CD4-positive, alpha-beta T cell treated with Interleukin-2 at 100 ng/mL for 4 hours (primary cell): ENCODE measurements at places on chromosomes 13 and 19.

GRCh38 chr13:109156181-109156935, 526.9 kb downstream of the MYO16 start:
- no peak for DNase-seq

GRCh38 chr19:3121821-3122511, 13.9 kb upstream of the GNA15 start:
- DNase-seq = no peak

GRCh38 chr19:18489627-18490184, 32.2 kb downstream of the ELL start:
- DNase-seq = no peak

DNA sequence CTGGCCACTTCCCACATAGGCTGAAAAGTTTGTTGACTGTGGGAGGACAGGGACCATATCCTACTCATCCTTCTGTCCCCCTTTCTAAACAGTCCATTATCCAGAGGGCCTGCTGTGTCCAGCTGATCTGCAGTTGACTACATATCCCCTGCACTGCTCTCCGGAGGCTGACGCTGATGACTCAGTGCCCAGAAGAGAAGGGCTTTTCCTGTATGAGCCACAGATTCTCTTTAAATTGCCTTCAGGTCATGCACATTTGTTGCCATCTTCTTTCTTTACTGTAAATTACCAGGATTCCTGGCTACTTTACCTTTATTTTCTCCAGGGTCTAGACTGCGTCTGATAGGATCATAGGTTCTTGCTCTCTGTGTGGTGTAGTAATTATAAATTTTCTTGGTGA, 125.2 kb downstream of the LACC1 start:
- DNase-seq = no peak

- no peak for DNase-seq
These were observed 131.5 kb upstream of the SPACA7 start for GRCh38 chr13:112244495-112245177.

DNA sequence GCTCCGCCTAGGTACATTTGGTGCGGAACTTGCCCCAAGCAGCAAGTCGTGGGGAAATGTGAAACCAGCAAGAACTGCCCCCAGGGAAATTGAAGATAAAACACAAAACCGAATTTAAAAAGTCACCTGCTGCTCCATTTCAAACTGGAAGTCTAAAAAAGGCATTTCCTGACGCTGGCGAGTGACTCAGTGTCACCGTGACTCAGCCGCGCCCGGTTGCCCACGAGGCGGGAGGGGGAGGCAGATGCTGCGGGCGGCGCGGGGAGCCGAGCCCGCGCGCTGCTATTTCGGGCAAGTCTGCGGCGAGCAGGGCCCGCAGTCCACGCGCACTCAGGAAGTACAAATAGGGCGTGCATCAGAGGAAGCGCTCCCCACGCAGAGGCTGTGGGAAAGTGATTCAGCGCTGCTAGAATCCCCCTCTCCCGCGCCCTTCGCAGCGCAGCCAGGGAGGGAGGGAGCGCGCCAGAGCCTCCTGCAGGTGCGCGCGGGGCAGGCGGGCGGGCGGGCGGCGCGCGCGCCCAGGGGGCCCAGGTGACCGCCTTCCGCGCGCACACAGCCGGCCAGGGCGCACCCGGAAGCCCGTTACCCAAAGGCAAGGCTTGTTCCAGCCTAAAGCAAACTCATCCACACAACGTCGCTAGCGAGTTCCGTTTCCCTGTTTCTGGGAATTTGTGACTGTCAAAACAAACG, 168.8 kb downstream of the COL4A1 start:
- peak; percentile 43 for DNase-seq

DNA sequence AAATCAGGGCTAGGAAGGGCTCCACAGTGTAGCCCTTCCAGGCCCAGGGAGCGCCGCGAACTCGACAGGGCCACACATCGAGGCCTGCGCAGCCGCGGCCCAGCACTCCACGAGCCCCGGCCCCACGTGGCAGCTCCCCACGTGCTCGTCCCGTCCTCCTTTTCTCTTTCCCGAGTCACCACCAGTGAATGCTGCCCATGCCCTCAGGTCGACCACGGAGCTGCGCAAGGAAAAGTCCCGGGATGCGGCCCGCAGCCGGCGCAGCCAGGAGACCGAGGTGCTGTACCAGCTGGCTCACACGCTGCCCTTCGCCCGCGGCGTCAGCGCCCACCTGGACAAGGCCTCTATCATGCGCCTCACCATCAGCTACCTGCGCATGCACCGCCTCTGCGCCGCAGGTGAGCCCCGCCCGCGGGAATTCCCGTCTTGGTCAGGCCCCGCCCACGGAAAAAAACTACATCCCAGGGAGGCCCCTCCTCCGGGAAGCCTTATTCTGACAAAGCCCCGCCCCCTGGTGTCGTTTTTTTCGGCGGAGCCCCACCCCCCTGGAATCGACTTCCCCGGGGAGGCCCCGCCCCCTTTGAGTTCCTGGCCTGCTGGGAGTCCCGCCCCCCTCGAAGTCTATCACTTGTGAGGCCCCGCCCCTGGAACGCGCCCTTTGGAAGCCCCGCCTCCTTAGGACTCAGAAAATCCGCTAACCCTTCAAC, 7.0 kb downstream of the HIF3A start:
- no peak for DNase-seq
